Amygdala (tissue), 56 donors: ENCODE measurements at places on chromosomes 4 and X.

DNA sequence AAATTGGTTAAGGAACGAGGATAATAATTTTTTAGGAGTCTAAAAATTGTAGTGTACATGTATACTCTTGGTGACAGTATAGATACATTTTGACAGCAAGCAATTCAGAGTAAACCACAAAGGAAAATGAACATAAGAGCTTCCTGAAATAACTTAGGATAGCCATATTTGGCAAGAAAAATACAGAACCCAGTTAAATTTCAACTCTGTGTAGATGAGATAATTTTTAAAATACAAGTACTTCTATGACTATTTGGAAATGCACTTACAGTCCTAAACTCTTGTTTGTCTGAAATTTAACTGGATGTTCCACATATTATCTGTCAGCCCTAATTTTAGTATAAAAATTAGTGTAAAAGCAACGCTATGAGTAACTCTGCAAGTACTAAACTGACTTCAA is 124.4 kb upstream of the PCDH18 start:
- DNase-seq = no peak

DNA sequence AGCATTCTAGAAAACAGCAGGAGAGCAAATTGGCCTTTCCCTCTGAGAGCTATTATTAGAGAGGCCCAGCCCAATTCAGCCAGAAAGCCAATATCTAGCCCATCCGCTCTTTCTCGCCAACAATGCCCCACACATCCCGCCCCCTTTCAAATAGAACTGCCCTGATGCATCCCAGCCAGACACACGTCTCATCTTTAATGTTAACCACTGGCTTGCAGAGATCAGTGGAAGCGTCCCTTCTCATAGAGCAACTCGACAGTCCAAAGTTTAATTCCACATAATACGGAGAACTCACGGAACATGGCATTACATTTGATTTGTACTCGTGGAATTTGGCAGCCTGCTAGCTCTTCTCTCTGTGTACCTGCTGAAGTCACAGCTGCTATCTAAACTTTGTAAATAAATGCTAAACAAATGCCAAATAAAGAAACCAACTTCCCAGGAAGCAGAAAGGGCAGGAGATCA is 304.4 kb downstream of the DHX15 start:
- no peak for DNase-seq

- no peak for DNase-seq
Measured at GRCh38 chrX:22526339-22526738, 253.6 kb downstream of the CBLL2 start.

DNA sequence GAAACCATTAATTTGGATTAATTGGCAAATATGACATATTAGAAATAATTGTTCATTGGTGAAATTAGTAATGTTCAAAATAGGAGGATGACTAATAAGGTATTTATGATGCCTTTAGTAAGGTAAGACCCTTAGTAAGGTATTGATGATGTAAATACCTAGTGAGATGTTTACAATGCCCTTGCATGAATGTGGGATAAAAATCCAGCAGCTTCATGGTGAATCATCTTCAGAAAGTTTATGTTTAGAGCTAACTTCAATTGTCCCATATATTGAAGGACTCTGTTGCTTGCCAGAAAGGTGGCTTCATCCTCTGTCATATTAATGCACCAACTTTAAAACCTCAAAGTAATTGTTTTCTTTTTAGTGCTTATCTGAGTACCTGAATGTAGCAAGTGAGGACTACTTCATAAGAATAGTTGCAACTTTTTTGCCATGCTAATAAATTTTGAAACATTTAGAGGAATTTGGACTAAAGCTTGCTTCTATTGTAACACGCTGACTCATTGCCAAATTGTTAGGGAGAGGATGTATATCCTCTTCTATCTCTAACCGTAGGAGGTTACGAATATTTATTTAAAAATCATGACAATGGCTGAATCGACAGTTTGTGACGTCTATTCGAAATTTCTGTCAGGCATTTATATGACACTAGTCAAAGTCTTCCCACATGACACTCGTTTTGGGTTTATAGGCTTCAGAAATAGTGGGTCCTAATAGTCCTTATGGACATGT is 174.1 kb upstream of the HS3ST1 start:
- DNase-seq = no peak

GRCh38 chrX:48180811-48181210 is 15.8 kb downstream of the SSX5 start:
- DNase-seq = no peak

DNA sequence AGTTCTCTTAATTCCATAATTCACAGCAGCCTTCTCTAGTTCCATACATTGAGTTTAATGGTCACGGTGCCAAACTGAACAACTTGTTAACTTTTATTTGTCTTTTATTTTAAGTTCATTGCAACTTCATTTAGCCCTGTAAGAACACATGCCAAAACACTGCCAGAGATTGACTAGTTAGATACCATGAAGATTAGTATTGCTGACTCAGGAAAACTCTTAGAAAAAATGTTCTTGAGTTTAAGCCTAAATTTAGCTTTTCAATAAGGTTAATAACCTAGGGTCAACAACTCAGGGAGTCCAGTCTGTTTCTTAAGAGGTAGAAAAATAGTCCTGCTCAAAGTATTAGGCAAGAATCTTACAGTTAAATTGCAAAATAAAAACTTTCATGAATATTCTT is 25.7 kb downstream of the SPANXN2 start:
- no peak for DNase-seq

GRCh38 chr4:188408244-188409030 is 269.2 kb downstream of the TRIML1 start:
- DNase-seq = no peak

GRCh38 chr4:71630803-71631202 is 153.1 kb downstream of the GC start:
- DNase-seq = no peak

GRCh38 chrX:124232523-124233201 is 99.8 kb upstream of the TEX13D start:
- DNase-seq = no peak

- DNase-seq = no peak
Measured at GRCh38 chrX:102042372-102043325, 82.8 kb upstream of the TCEAL2 start.
